ENCODE measurements at places on chromosomes 6 and 20.

DNA sequence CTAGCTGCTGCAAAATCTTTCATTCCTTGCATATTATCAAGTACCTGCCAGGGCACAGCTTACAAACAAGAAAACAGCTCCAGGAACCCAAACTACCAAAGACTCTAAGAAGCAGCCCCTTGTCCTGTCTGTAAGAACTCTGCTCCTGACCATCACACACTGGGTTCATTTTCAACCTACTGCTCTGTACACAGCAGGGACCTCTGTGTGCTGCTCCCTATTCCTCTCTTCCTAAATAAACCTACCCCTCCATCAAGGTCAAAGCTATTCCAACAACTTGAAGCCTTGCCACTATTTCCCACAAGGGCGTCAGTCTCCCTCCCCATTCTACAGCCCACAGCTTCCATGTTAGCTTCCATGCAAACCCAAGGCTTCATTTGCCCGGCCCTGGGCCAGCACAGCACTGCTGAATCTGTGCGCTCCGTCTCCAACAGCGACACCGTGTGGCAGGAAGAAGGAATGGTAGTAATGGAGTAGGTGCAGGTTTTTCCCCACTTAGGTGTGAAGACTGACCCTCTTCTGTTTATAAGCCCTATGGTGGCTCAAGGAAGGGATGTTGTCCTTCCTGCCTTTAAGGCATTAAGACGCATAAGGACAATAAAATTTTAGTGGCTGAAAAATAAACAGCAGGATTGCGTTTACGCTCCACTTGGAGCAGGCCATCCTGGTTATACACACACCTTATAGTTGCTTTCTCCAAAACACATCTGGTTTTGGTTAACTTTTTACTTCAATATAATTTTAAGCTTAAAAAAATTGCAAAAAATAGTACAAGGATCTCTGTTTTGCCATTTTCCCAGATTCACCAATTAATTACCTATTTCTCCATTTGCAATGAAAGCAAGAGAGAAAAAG is 115.2 kb upstream of the NXT1 start:
- DNase-seq = peak; percentile 81

- DNase-seq = no peak
These were observed 801.9 kb downstream of the QKI start for GRCh38 chr6:164216368-164216767.

- DNase-seq = no peak
These were observed 120.6 kb downstream of the GRM4 start for GRCh38 chr6:34025112-34025807.

DNA sequence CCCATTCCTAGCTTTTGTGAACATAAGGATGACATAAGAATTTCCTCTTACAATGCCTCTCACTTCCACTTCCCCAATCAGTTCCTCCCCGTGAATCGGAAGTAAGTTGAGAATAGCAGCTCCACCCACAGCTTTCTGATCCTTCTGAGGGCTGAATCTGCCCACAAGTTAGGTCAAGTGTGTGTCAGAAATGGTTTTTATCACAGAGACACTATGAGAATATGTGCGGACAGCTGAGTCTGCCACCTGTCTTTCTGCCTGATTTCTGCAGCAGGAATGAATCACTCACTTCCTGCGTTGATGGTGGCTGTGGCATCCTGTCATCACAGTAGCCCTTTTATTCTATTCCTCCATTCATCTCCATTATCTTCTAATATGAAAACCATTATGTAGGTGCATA is 70.2 kb downstream of the RIN2 start:
- DNase-seq = no peak

- no peak for DNase-seq
These were observed 192.2 kb upstream of the LRFN2 start for GRCh38 chr6:40779409-40779808.

DNA sequence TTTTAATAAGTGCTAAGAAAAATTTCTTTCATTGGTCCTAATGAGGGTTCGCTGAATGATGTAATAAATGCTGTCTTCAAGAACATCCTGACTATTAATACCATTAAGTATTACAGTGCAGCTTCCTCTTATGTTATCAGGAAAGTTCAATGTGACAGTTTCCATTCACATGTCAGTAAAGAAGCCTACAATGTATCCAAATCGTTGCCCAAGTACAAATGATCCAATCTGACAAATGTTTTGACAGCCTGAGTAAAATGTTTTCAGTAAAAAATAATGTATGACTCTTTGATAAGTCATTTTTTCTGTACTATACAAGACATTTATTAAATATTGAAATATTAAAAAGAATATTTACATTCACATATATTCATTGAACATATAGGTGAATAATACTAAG is 496.1 kb upstream of the MANEA start:
- DNase-seq = no peak

DNA sequence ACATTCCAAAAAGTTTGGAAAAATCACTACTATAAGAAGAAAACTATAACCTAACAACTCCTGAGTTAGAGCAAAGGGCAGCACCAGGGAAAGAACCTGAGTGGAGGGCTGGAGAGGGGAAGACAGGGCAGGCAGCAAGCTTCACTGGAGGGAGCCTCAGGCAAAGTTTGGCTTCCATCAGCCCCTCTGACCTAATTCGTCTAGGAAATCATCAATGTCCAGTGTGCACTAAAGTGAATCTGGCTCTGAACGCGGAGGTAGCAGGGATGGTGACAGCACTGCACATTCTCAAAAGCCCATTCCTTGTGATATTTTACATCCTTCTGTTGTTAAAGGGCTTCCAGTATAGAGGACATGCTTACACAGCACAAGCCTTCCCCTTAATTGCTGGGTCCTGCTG is 87.1 kb downstream of the ZDHHC14 start:
- no peak for DNase-seq

- peak; percentile 83 for DNase-seq
These were observed at the start of gene HMGCLL1 for GRCh38 chr6:55578537-55579363. TSS of gene HMGCLL1 (minus strand) at chr6:55579192. CDS start at chr6:55579055, 137 bp downstream.

GRCh38 chr6:45272626-45273025 is 55.5 kb upstream of the RUNX2 start:
- DNase-seq = no peak

GRCh38 chr6:163643866-163644265 is 229.3 kb downstream of the QKI start:
- no peak for DNase-seq

DNA sequence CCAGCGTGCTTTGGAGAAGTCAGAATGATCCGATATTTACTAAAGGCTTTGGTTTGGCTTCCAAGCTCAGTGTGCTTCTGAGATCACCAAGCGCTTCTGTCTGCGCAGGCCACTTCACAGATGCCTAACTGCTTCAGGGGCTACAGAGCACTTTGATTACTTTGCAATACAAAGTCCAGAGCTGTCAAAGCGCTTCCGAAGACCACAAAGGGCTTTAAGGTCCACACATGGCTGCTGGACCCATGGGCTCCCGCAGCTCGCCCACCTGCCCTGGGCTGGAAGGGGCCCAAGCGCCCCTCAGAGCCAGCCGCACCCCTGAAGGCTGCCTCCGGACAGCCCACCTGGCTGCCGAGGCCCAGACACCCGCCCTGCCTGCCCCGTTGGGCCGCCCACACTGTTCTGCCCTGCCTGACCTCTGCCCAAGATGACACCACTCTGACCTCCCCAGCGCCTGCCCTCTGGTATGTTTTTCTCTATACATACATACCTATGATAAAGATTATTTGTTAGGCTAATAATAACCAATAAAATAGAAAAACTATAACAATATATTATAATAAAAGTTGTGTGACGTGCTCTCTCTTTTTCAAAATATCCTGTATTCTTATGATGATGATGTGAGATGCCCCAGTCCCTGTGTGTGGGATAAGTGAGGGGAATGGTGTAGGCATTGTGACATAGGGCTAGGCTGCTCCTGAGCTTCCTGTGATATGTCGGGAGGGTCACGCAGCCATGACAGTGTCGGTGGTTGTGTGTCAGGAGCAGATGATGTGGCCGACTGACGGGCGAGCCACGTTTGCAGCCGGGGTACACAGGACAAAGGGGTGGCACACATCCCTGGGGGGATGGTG is 22.6 kb downstream of the DYNLT1 start:
- no peak for DNase-seq

DNA sequence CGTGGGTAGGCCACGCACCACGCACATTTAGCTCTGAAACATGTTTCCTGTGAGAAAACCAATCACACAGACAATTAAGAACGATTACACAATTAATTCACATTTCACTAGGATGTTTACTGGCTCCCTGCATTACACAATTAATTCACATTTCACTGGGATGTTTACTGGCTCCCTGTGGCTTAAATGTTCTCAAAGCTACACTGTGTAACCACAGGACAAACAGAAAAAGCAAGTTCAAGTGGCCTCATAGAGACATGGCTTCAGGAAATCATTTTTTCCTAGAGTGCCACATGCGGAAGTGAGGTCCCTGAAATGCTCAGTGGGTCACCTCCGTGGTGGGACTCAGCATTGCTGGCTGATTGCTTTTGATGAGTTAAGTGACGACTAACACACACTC is 61.7 kb upstream of the XRN2 start:
- no peak for DNase-seq

DNA sequence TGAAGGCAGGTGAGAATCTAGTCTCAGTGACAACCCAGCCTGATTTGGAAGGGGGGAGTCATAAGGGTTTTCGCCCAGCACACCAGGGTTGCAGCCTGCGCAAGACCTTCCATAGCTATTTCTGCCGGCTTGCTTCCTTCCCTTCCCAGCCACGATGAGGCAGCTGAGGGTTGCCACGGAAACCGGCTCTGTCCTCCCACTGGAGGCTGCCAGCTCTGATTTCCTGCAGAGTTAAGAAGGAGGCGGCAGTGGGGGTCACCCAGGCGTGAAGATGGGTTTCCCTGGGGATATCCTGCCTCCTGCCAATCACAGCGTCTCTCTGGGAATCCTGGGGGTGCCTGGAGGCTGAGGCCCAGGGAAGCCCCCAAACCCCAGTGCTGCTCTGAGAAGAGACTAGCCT is 23.1 kb upstream of the KCNB1 start:
- peak; percentile 92 for DNase-seq

- no peak for DNase-seq
These were observed 38.3 kb downstream of the FAM120B start for GRCh38 chr6:170344631-170345576.

GRCh38 chr20:18103497-18103896 is 34.2 kb upstream of the KAT14 start:
- DNase-seq = no peak

- DNase-seq = no peak
These were observed 551.0 kb downstream of the HAO1 start for GRCh38 chr20:7389216-7389615.

DNA sequence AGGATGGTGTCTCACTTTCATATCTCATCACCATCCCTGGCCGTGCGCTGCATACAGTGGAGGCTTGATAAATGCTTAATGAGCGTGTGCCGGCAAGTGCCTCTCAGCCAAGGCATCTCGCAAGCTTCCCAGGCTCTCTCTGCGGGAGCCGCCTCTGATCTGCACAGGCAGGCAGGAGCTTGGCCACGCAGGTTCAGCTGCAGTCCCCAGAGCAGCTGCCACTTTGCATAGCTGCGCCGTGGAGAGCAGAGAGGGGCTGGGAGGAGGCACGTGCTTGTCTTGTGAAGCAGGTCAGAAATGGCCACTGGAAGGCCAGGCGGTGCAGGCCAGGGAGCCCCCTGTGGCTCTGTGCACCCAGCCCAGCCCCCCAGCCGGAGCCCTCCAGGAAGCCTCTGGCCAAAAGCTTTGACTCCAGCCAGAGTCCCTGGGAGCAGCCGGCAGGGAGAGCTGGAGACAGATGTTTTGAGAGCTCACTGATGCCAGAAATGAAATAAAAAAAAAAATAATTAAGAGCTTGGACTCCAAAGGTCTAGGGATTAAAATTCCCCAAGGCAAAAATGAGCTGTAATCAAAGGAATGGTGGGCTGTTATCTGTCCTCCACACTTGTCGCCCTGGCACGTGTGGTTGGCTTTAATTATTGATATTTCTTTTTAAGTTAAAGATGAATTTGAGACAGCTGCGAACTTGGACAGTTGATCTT is 377.0 kb downstream of the CDH4 start:
- DNase-seq = peak; percentile 72

- DNase-seq = no peak
These were observed 15.6 kb downstream of the DEK start for GRCh38 chr6:18248698-18249097.

DNA sequence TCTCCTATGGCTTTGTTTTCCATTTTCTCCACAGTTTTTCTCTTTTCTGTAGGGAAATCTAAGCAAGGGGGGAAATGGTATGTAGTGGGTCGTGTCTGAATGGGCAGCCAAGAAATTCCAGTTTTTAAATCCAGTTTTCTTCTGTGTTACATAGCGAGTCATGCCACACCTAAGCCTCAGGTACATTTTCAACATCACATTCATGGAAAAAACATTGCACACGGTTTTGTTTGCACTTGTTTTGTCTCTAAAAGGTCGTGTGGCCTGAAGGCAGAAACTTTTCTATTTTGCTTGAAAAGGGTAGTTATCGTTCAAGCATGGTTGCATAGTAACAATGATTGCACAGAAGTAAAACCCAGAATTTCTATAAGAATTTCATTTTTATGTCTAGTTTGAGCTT is 70.5 kb downstream of the MOXD1 start:
- DNase-seq = no peak

- peak; percentile 31 for DNase-seq
These were observed 809 bp downstream of the HLA-G start for GRCh38 chr6:29828471-29828797.

GRCh38 chr6:91482498-91482897 is 895.6 kb upstream of the MAP3K7 start:
- DNase-seq = no peak

GRCh38 chr6:21593927-21594415 is 420 bp downstream of the SOX4 start:
- no peak for DNase-seq

DNA sequence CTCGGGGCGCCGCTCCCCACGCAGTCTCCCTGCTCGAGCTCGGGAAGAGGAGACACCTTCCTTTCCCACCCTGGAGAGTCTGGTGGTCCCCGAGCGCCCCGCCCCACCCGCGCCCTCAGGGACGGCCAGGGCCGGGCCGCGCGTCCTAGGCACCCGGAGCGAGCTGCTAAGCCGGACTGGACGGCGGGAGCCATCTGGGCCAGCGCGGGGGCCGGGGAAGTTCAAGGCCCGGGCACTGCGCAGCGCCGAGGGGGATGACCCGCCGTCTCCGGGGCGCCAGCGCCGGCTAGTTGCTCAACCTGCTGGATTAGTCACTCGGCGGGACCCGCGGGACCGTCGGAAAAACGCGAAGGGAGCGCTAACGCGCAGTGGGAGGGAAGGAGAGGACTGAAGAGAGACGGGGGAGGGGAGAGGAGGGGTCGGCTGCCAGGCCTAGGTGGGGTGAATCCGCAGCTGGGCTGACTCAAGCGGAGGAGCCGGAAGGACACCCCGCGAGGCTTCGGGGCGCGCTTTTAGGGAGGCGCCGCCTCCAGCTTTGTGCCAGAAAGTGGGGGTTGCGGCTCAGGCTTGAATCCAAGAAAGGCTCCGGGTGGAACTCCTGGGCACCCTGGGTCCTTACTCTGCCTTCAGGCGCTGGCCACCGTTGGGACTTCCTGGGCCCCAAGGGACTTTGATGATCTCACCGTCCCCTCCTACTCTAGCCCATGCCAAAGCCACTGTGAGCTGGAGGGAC is 75.7 kb upstream of the FOXP4 start:
- peak; percentile 41 for DNase-seq

- DNase-seq = no peak
These were observed 916.5 kb downstream of the QKI start for GRCh38 chr6:164331026-164331425.

GRCh38 chr6:144139817-144140216 is 10.5 kb upstream of the STX11 start:
- no peak for DNase-seq
